Esophagus mucosa (tissue), 1 donor: ENCODE measurements at places on chromosomes 6 and 20. TPM values are rescaled to one million over a fixed set of nuclear protein-coding genes. Genes with fewer than 3 reads are reported as not detected.
A peak's percentile ranks its signal among the peaks of the same experiment; 100 is the strongest.

DNA sequence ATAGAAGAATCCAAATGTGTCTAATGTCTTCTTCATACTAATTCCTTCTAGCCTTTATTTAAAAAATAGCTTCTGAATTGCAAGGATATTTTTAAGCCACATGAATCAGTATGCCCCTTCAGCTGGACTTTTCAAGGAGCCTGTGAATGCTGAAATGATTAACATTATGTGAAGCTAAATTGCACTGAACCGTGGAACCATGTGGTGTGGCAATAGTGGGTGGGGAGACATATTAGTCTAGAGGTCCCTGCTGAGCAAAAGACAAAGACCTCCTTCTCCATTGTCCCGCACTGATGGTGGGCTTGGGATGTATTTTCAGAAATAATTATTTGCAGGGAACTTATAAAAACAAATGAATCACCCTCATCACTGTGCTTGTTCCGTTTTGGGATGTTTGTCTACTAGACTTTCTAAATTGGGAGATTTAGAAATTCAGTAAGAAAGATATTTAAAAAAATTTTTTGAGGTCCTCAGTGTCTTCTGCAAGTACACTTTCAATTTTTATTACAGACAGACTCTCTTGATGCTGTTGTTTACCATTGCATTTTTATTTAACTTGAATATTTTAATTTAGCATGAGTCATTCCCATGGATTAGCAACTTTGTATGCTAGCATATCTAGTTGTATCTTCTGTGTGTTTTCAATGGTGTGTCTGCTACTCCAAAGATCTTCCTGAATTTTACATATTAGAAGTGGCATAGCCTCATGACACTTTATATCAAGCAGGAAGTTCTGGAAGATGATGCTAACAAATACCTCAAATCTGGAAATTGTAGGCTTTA lies 238.1 kb downstream of the LAMA2 start:
- no peak for ATAC-seq

GRCh38 chr6:91669154-91669870 lies 1082.4 kb upstream of the MAP3K7 start:
- ATAC-seq, result no peak

GRCh38 chr20:59644371-59644939 lies 40.1 kb downstream of the PHACTR3 start:
- ATAC-seq, result no peak

GRCh38 chr20:46400828-46401477 lies 5.5 kb downstream of the ELMO2 start:
- no peak for ATAC-seq

- no peak for ATAC-seq
Observed at GRCh38 chr6:151060766-151061531, 178.8 kb upstream of the AKAP12 start.

DNA sequence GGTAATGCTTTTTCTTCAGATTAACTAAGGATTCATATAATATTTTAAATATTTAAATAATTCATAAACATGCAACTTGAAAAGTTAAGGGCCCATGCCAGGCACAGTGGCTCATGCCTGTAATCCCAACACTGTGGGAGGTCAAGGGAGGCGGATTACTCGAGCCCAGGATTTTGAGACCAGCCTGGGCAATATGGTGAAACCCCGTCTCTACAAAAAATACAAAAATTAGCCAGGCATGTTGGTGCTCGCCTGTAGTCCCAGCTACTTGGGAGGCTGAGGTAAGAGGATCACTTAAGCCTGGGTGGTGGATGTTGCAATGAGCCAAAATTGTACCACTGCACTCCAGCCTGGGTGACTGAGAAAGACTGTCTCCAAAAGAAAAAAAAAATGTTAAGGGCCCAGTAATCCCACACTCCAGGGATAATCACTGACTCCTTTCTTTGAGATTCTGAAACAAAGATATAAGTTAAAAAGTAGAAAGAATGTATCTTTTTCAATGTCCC lies 7.9 kb upstream of the RIN2 start:
- ATAC-seq, result peak; percentile 85

DNA sequence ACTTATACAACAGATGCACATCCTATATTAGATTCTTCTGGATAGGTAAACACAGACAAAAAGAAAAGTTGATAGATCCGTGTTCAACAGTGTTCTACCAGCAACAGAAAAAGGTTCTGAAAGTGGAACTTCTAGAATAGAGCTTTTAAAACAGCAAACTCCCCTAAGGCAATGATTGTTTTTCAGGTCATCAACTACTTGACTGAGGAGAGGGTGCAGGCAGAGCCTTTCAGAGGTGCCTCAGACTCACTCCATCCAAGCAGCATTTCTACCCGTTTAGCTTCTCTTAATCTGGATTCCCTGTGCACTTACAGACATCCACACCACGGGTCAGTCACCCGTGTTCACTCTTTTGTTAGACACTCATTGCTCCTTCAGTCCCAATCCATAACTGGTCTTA lies 28.9 kb downstream of the FYN start:
- ATAC-seq, result no peak

DNA sequence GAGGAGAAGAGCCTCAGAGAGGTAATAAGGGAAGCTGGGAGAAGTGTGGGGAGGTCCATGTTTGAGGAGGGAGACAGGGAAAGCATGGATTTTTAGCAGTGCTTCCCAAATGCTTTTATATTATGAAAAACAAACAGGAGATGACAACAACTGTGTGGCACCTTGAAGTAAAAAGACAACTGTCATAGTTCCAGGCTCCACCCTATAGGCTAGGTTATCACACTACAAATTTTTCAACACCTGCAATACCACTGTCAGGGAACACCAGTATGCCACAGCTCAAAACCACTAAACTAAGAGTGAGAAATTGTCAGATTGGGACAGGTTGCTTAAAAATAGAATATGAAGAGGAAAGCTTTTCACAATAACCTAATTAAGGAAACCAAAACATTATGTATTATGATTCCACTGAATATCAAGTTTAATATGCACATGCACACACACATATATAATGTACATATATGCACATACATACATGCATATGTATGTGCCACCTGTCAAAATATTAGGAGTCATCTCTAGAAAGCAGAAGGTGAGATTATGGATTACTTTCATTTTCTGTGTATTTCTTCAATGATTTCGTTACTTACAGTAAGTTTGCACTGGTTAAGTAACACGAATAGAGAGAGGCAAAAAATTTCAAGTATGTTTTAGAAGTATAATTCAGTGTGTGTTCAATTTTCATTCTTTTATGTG lies 261.2 kb downstream of the PTPRK start:
- ATAC-seq, result no peak

- ATAC-seq, result no peak
Observed at GRCh38 chr6:165231177-165231576, 78.2 kb downstream of the C6orf118 start.

Gene VGLL2
- not detected for total RNA-seq

Gene RAET1L
- 30.4 TPM for total RNA-seq

Gene HMGA1
- 244 TPM for total RNA-seq

Gene JPH2
- 1.0 TPM for total RNA-seq
